ENCODE measurements at places on chromosomes 1 and 21.

- peak; percentile 56 for DNase-seq
Measured at GRCh38 chr21:31731056-31731856, 662 bp downstream of the SCAF4 start.

- DNase-seq: no peak
Measured at GRCh38 chr1:236880209-236880608, 85.1 kb downstream of the MTR start.

GRCh38 chr1:83889707-83890106 is 109.2 kb downstream of the TTLL7 start:
- no peak for DNase-seq

DNA sequence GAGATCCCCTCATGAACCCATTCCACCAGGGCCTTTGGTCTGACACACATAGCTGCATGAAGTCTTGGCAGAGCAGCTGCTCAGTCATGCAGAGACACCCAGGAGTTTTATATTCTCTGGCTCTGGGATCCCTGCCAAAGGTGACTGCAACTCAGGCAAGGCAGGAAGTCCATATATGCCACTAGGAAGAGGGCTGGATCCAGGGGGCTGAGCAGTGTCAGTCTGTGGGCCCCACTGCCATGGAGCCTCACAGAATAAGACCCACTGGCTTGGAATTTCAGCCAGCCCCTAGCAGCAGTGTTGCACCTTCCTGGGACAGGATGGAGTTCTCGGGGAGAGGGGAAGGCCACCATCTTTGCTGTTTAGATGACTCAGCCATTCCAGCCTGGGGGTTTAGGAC is 199.7 kb downstream of the TBX15 start:
- DNase-seq: no peak

- no peak for DNase-seq
Measured at GRCh38 chr1:209384710-209385550, 198.6 kb upstream of the CAMK1G start.

GRCh38 chr1:96374076-96374762 is 347.4 kb upstream of the PTBP2 start:
- no peak for DNase-seq

DNA sequence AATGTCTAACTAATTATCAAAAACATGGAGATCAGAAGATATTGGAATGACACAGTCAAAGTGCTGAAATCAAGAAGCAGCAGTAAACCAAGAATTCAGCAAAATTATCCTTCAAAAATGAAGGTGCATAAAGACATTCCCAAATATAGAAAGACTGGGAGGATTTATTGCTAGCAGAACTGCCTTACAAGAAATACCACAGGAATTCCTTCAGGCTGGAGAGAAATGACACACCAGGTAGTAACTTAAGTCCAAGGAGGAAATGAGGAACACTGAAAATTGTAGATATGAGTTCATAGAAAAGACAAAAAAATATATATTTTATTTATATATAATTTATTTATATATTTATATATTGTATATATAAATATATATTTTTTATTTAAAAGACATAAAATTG is 217.2 kb downstream of the RPS6KC1 start:
- DNase-seq: no peak

- DNase-seq: no peak
Measured at GRCh38 chr21:25791319-25791718, 56.5 kb downstream of the GABPA start.

GRCh38 chr1:204950353-204951001 is 79.8 kb downstream of the NFASC start:
- no peak for DNase-seq

DNA sequence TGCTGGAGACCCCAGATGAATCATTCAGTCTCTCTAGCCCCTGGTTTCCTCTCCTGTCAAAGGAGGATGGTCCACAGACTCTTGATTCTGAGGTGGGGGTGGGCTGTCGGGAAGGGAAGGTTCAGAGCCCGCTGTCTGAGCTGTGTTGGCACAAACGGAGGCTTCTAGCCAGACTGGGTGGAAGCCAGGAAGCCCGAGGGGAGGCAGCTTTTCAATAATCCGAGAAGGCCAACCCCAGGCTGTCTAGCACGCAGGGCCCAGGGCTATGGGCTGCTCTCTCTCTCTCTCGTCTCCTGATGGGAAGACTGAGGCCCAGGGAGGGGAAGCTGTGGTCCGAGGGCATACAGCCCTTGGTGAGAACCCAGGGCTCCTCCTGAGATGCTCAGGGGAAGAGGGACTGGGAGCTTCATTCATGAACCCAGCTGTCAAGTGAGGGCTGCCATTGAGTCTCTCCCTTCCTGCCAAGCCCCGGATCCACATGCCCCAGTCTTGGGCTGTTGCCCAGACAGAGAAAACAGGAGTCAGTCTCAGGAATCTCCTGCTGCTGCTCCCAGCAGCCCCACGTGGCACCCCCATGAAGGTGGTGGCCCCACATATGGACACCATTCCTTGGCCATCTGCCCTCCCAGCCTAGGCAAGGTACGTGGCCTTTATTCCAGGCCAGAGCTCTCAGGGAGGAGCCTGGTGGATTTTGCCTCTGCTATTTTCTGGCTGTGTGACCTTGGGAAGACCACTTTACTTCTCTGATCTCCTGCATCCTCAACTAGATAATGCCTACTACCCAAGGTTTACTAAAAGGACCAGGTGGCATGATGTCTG is 44.4 kb downstream of the RAP1GAP start:
- DNase-seq: no peak

DNA sequence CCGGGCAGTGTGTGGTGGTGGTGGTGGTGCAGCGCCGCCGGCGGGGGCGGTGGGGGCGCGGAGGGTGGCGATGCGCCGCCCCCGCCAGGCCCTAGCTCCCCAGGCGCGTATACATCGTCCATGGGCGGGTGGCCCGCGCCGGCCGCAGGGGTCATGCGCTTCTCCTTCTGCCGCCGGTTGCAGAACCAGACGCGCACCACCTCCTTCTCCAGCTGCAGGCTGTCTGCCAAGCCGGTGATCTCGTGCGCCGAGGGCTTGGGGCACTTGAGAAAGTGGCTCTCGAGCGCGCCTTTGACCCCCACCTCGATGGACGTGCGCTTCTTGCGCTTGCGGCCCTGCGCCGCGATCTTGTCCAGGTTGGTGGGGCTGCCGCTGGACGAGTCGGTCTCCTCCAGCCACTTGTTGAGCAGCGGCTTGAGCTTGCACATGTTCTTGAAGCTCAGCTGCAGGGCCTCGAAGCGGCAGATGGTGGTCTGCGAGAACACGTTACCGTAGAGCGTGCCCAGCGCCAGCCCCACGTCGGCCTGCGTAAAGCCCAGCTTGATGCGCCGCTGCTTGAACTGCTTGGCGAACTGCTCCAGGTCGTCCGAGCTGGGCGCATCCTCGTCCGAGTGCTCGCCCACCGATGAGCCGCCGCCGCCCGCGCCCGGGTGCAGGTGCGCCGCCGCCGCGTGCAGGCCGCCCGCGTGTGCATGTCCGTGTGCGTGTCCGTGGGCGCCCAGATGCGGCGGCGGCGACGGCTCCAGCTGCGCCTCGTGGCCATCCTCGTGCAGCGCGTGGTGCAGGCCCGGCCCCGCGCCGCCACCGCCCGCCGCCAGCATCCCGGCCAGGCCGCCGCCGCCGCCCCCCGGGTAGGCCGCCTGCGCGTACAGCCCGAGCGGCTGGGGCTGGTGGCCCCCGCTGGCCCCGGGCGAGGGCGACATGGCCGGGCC is 926 bp downstream of the POU3F1 start:
- DNase-seq: no peak

GRCh38 chr1:215606564-215607168 is 39.6 kb downstream of the KCTD3 start:
- no peak for DNase-seq

GRCh38 chr1:66532798-66533783 is 862 bp upstream of the SGIP1 start:
- peak; percentile 36 for DNase-seq

- DNase-seq: no peak
Measured at GRCh38 chr1:61318319-61319125, 236.2 kb downstream of the NFIA start.

Measured in stimulated activated CD8-positive, alpha-beta memory T cell treated with anti-CD3 and anti-CD28 coated beads, Interleukin-4, amount 100 ng/mL, for 48 hours (primary cell).